ENCODE measurements at places on chromosomes 12 and 14. TPM values are rescaled to one million over a fixed set of nuclear protein-coding genes. Genes with fewer than 3 reads are reported as not detected.

DNA sequence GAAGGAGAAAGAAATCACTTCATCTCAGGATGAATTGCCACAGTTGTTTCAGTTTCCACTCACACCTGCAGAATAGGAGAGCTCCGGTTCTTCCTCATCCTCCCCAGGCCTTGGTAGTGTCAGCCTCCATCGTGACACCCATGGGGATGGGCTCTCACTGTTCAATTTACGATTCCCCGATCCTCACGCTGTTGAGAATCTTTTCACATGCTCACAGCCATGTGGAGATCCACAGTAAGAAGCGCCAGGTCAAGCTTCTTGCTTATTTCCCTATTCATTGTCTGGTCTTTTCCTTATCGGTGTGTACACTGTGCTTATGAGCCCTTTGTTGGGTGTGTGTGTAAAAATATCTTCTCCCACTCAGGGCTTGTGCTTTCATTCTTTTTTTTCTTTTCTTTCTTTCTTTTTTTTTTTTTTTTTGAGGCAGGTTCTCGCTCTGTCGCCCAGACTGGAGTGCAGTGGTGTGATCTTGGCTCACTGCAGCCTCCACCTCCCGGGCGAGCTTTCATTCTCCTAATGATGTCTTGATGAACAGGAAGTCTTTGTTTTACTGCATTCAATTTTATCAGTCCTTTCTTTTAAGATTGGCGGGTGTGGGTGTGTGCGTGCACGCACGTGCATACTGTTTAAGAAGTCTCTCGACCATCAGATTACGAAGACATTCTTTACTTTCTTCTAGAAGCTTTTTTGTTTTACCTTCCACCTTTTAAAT lies 21.5 kb downstream of the RIN3 start:
- peaks cover under 1% of the 10 kb centered on the region for H3K36me3 ChIP-seq
- no peaks in the 10 kb centered on the region for H3K27me3 ChIP-seq
- DNase-seq = no peak
- no peak overlapping the region for H3K4me3 ChIP-seq
- peaks cover 3% of the 10 kb centered on the region for H3K4me1 ChIP-seq
- H3K27ac ChIP-seq = peak overlapping the region; percentile 15

- no peak overlapping the region for H3K27ac ChIP-seq
- H3K27me3 ChIP-seq = no peaks in the 10 kb centered on the region
- H3K4me3 ChIP-seq = no peak overlapping the region
- DNase-seq = no peak
- no peaks in the 10 kb centered on the region for H3K36me3 ChIP-seq
- peaks cover 7% of the 10 kb centered on the region for H3K4me1 ChIP-seq
Observed at GRCh38 chr12:111585690-111586089, 13.4 kb downstream of the ATXN2 start.

- no peak overlapping the region for H3K4me3 ChIP-seq
- DNase-seq = no peak
- peaks cover 11% of the 10 kb centered on the region for H3K4me1 ChIP-seq
- no peak overlapping the region for H3K27ac ChIP-seq
- H3K36me3 ChIP-seq = peaks cover 21% of the 10 kb centered on the region
- H3K27me3 ChIP-seq = peaks cover 4% of the 10 kb centered on the region
Observed at GRCh38 chr12:95136598-95136997, 63.2 kb upstream of the NR2C1 start.

- peaks cover 12% of the 10 kb centered on the region for H3K27me3 ChIP-seq
- no peak for DNase-seq
- H3K36me3 ChIP-seq = peaks cover 5% of the 10 kb centered on the region
- peaks cover 15% of the 10 kb centered on the region for H3K4me1 ChIP-seq
- peak overlapping the region; percentile 34 for H3K27ac ChIP-seq
Observed at GRCh38 chr12:120711411-120711810, 1.2 kb downstream of the UNC119B start.

DNA sequence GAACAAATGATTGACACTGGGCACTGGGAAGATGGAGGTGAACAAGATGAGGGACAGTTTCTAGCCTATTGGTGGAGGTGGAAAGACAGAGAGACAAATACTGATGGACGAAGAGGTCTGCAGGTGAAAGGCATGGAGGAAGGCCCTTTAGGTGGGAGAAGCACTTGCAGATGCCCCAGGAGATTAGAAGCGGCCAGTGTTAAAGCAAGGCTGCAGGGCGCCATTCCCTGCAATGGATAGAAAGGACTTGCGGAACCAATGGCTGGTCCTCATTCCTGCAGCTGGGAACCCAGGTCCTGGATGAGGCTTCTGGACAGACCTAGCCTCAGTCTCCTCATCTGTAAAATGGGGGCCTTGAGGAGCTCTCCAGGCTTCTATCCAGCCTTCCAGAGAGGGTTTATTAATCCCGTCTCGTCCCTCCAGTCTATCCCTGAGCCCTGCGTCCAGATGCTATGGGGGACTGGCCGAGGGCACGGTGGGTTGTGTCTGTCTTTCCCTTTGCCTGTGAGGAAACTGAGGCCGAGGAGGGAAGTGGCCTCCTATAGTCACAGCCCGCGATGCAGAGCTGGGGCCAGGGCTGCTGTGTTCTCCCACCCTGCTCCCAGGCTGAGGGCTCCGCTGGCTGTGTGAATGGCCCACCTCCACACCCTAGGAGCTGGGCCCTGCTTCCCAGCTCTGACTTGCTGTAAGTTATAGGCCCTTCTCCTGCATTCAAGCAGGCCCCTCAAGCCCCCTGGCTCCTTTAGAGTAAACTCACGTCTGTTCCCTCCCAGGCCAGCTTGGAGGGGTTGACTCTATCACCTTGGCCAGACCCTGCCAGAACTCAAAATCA lies 33.0 kb downstream of the CYP46A1 start:
- H3K27me3 ChIP-seq = no peaks in the 10 kb centered on the region
- DNase-seq = no peak
- H3K36me3 ChIP-seq = peaks cover 3% of the 10 kb centered on the region
- H3K27ac ChIP-seq = no peak overlapping the region

DNA sequence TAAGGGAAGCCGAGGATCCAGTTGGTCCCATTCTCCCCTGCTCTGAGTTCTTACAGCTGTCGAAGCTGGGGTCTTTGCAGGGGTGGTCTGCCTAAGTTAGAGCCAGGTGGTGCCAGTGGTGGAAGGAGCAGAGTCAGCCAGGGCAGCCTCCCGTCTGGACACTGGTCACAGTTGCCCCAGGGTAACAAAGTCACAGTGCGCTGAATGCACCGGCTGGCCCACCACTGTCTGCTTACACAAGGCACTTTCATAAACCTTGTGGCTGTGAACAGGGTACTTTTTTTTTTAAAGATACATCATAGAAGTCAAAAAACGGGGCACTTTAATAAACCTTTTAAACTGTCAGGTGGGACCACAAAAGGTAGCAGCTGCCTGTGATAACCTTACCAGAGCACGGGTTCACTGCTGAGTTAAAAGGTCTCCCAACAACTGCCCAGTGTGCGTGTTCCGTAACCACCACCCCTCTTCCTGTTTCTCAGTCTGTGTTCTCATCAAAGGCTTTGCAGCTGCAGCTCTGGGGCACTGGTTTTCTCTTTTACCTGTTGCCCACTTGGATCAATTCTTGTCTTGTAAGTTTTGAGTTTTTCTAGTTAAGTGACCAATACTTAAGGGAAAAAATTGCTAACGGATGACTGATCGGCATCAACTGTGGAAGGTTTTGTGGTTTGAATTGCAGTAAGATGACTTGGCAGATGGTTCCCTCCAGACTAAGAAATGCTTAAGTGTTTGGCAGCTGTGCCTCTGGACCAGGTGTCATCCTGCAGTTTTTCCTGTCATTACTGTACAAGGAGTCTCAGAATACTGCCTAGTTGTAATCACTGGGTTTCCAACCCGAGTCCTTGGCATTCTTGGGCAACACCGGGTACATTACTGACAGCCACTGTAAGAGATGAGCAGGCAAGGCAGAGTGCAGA lies 55.9 kb downstream of the DYNC1H1 start:
- no peak for DNase-seq
- H3K27me3 ChIP-seq = no peaks in the 10 kb centered on the region
- H3K4me3 ChIP-seq = peak overlapping the region; percentile 69
- peaks cover 57% of the 10 kb centered on the region for H3K36me3 ChIP-seq

DNA sequence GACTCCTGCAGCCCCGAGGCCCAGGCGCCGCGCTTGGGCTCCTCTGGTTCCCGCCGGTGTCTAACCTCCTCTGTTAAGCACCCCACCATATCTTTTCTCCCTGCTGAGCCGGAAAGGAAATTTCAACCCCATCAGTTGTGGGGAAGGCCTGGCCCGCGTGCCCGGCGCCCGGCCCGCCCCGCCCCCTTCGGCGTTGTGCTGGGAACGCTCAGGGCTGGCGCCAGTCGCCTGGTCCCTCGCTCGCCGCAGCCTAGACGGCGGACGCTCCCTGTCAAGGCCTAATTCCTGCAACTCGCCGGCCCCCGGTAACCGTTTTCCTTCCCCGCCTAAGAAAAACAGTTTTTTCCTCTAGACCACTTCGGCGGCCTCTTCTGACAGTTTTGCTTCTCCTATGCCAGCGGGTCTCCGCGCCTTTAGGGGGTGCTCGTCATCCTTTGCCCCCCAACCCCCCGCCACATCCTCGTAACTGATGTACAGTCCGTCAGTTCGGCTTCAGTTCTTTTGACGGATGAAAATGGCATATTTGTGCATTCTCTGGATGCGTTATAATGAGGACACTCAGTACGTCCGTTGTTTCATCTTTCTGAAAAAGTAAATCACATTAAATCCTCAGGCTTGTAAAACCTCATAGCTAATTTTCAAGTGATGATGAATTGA lies 506 bp upstream of the NAP1L1 start:
- H3K27ac ChIP-seq = peak overlapping the region; percentile 92
- DNase-seq = peak; percentile 76
- H3K4me3 ChIP-seq = peak overlapping the region; percentile 95
- peaks cover 6% of the 10 kb centered on the region for H3K27me3 ChIP-seq

DNA sequence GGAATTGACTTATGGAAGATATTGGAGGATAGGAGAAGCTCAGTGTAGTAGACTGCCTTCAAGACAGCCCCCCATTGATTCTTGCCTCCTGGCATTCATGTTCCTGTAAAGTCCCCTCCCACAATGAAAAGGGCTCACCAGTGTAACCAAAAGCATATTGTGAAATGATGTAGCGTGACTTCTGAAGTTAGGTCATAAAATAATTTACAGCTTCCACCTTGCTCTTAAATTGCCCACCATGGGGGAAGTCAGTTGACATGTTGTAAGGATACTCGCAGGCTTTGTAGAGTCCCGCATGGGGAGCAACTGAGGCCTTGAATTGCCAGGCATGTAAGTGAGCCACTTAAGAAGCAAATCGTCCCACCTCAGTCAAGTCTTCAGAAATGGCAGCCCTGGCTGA lies 25.1 kb downstream of the GTSF1 start:
- H3K4me3 ChIP-seq = no peak overlapping the region
- peaks cover 1% of the 10 kb centered on the region for H3K27me3 ChIP-seq
- no peaks in the 10 kb centered on the region for H3K36me3 ChIP-seq
- no peak for DNase-seq

DNA sequence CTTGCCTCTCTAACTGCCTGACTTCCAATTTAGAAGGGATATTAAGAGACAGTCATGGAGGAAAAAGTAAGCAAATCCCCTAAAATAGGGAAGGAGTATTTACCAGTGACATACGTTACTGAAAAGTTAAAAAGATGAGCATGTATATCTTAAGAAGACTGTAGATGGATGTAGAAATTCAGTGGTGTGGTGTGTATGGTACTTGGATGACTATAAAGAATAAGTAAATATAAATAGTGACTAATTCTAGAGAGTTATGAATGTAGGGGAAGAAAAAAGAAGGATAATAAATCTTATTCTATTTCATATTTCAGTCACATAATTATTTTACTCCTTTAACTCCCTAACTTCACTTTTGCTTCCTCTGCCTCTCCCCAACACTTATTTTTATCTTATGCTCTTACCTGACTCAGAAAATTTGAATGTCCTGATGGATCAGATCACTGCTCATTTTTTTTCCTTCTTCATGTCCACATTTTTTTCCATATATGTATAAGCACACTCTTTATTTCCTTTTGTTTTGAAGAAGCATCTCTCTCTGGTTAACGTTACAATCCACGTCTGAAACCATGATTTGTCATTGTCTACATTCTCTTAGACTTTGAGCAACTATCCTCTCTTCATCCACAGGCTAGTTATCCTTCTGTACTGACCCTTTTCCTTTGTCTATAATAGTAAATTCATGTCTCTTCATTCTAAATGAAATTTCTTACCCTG lies 422.7 kb upstream of the SYT1 start:
- H3K36me3 ChIP-seq = no peaks in the 10 kb centered on the region
- H3K4me3 ChIP-seq = no peak overlapping the region
- no peaks in the 10 kb centered on the region for H3K4me1 ChIP-seq
- no peak for DNase-seq
- no peak overlapping the region for H3K27ac ChIP-seq

DNA sequence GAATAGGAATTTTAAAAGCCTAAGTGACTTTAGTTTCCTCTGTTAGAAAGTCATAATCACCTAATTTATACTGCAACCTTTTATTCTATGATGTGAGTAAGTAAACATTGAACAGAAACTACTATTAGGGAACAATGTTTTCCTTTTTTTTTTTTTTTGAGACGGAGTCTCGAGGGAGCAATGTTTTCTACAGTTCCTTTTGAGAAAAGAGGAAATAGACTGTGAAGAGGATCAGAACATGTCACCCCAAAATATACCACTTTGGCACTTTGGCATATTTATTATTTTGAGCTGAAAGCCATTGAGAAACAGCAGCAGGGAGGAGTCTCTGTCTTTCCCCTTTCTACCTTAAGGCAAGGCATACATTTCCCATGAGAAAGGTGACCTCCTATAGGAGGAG lies 162.7 kb upstream of the CNOT2 start:
- H3K4me3 ChIP-seq = no peak overlapping the region
- no peaks in the 10 kb centered on the region for H3K27me3 ChIP-seq
- no peaks in the 10 kb centered on the region for H3K36me3 ChIP-seq
- no peaks in the 10 kb centered on the region for H3K4me1 ChIP-seq
- no peak for DNase-seq
- no peak overlapping the region for H3K27ac ChIP-seq

DNA sequence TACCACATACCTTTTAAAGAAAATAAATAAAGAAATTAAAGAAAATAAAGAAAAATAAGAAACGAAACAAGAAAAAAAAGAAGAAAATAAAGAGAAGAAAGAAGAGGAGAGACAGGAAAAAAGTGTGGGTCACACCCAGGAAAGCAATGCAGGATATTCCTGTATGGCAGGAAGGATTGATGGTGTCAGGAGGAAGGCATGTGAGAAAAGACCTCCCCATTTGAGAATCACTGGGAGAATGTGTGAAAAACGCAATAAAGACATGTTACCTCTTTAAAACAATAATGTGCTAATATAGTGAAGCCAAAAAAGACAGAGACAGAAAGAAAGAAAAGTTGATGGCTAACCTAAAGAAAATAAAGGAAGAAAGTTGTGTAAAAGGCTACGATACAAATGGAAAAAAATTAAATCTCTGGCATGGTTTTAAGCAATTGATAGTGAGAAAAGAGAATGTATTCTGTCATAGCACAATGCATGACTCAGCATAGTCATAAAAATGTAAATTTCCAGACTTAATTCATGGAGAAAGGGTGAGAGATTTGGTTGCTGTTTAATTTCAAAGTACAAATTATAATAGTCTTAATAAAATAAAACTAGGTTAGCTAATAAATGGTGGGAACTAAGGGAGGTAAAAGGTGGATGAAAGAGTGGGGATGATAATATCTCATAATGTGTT lies 24.3 kb upstream of the FOXG1 start:
- peaks cover 12% of the 10 kb centered on the region for H3K4me1 ChIP-seq
- no peaks in the 10 kb centered on the region for H3K36me3 ChIP-seq
- peaks cover 2% of the 10 kb centered on the region for H3K27me3 ChIP-seq

Gene SELPLG
- 1.6 TPM for total RNA-seq

Gene SMIM41
- not detected for total RNA-seq

Gene CEBPE
- not detected for total RNA-seq

Gene MANSC4
- not detected for total RNA-seq

Gene SLC2A14
- 0.64 TPM for total RNA-seq

Gene NOVA1
- 21.8 TPM for total RNA-seq

Gene NRL
- 1.2 TPM for total RNA-seq

Gene ANO4
- 1.1 TPM for total RNA-seq
